ENCODE measurements at places on chromosomes 4 and X.

GRCh38 chr4:186537843-186538521 lies 17.4 kb downstream of the MTNR1A start:
- DNase-seq: no peak

DNA sequence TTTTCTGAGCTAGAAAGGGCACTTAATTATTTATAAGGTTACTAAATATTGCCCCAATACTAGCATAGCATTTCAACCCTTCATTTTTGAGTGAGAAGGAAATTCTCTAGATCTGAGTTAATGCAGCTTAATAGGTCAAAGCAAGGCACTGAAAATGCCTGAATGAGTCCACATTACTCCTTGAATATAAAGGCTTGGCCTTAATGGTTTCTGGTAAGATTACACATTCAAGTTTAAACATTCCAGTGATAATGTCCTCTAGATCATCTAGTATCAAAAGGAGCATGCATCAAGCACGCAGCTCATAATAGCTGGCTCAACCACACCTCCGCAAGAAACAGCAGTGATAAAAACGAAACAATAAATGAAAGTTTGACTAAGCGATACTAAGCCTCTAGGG lies 87.5 kb downstream of the SPANXN3 start:
- DNase-seq: no peak

DNA sequence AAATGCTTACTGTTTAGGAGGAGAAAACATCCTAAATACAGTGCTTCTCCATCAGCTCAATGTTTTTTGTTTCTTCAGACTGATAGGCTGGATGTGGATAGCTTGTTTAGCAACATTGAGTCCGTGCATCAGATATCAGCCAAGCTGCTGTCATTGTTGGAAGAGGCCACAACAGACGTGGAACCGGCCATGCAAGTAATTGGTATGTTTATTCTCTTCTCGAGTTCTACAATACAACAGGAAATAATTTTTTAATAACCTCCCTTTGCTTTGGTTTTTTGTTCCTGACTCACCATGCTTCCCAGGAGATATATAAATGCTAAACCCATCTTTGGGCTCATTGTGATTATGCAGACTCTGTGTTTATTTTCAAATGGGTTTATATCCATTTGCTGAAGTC lies 60.9 kb downstream of the ARHGEF38 start:
- peak; percentile 46 for DNase-seq

GRCh38 chr4:184628103-184628502 lies 21.1 kb downstream of the CASP3 start:
- DNase-seq: no peak

- DNase-seq: no peak
Observed at GRCh38 chr4:103050736-103051436, 25.7 kb downstream of the SLC9B2 start.

DNA sequence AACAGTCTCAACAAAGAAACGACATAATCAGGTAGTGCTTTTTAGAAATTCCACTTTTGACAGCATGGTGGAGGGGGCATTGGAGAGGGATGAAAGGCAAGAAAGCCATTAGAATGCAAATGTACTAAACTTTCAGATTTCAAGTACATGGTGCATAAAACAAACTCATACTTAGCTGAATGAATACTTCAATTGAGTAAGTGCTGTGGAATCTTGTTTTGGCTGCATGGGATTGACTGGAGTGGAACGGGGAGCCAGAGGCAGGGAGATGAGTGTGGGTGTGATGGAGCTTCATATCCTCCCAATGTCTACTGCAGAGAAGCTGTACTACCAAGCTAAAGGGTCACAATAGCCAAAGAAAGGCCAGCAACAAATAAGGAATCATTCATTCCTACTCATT lies 52.4 kb downstream of the USP46 start:
- DNase-seq: no peak

- no peak for DNase-seq
Observed at GRCh38 chrX:17192106-17192505, 182.9 kb upstream of the NHS start.

GRCh38 chr4:109451544-109452273 lies 18.1 kb downstream of the SEC24B start:
- DNase-seq: no peak

GRCh38 chr4:148438047-148438446 lies 4.2 kb downstream of the NR3C2 start:
- no peak for DNase-seq
